ENCODE measurements at places on chromosomes 13 and 19.

DNA sequence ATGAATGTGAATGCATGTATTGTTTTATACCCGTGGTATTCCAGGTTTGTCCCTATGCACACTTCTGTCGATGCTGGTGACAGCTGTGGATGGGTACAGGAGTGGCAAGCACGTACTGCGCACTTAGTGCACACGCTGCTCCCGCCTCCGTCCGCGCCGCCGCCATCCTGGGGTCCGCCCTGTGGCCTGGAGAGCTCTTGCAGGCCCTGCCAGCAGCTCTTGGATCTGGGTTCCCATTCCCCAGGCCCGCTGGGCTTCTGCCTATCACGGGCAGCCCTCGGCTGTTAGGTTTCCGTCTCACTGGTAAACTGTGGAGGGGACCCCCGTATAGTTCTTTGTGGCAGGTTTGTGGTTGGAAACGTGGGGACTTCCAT lies 4.0 kb downstream of the GNA11 start:
- DNase-seq = no peak

DNA sequence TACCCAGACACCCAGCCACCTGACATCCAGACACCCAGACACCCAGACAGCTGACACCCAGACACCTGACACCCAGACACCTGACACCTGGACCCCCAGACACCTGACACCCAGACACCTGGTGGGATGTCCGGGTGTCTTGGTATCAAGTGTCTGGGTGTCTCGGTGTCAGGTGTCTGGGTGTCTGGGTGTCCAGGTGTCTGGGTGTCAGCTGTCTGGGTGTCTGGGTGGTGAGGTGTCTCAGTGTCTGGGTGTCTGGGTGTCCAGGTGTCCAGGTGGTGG lies 18.6 kb downstream of the C19orf12 start:
- DNase-seq = no peak

GRCh38 chr19:50330365-50331078 lies 1.3 kb upstream of the KCNC3 start:
- DNase-seq = peak; percentile 27

- no peak for DNase-seq
Observed at GRCh38 chr19:3692141-3693024, 7.9 kb downstream of the PIP5K1C start.

- no peak for DNase-seq
Observed at GRCh38 chr19:19120308-19121231, 17.7 kb downstream of the TMEM161A start.

DNA sequence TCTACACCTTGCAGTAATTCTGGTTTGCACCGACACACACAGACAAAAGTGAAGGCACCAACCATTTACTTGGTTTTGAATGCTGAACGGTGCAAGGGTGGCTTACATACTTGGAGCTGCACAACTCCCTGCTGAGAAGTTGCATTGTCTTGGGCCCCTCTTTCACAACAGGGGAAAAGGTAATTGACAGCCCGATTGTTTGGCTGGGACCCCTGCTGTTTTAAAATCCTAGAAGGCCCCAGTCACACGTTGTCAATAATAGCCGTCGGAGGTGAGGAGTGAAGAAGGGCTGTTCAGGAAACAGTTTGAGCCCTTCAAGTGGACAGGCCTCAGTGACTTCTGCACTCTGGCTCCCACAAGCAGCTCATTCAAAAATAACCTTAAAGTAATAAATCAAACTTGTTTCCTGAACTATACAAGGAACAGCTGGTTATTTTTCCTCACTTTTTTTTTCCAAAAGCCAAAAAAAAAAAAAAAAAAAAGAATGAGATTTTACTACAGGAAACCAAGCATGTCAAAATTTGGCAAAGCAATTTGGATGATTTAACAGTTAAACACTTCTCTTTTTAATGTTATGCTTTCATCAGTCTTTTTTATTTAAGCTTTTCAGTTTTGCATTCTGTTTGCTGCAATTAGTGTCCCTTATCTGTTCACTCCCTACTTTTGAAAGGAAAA lies 19.0 kb upstream of the SPRY2 start:
- peak; percentile 29 for DNase-seq

All from NCI-H524 (cell line).